ENCODE measurements at places on chromosomes 11 and 22.
A peak's percentile ranks its signal among the peaks of the same experiment; 100 is the strongest.

GRCh38 chr22:41857155-41857859, 24.4 kb downstream of the SREBF2 start:
- peak; percentile 44 for DNase-seq

DNA sequence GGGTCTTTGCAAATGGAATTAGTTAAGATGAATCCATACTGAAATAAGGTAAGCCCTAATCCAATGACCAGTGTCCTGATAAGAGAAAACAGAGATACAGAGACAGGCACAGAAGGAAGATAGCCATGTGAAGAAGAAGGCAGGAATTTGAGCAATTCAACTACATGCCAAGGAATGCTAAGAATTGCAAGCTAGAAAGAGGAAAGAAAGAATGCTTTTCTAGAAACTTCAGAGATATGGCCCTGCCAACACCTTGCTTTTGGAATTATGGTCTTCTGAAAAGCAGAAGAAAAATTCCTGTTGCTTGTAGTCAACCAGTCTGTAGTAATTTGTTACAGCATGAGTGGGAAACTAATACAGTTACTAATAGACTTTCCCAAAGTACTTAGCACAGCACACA, 111.3 kb downstream of the SLC17A6 start:
- no peak for DNase-seq

GRCh38 chr11:80718611-80719291, 1277.9 kb upstream of the TENM4 start:
- DNase-seq = no peak

- no peak for DNase-seq
Measured at GRCh38 chr11:17287058-17287457, 10.5 kb downstream of the NUCB2 start.

- DNase-seq = peak; percentile 36
Measured at GRCh38 chr11:9573775-9574621, 528 bp downstream of the WEE1 start.

GRCh38 chr11:130601764-130602460, 153.5 kb downstream of the ADAMTS15 start:
- DNase-seq = no peak

DNA sequence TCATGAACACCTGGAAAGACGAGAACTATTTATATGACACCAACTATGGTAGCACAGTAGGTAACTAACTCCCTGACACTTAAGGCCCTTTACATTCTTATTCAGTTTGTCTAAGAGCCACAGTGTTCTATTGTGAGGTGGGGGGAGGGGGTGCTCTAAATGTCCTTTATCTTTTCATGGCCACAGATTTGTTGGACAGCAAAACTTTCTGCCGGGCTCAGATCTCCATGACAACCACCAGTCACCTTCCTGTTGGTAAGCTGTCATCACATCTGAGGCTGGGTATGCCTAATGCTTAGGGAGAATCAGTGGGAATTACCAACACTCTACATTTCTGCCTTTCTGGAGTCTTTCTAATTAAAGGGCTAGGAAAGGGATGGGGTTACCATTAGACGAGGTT, 30.7 kb downstream of the EHF start:
- DNase-seq = no peak

DNA sequence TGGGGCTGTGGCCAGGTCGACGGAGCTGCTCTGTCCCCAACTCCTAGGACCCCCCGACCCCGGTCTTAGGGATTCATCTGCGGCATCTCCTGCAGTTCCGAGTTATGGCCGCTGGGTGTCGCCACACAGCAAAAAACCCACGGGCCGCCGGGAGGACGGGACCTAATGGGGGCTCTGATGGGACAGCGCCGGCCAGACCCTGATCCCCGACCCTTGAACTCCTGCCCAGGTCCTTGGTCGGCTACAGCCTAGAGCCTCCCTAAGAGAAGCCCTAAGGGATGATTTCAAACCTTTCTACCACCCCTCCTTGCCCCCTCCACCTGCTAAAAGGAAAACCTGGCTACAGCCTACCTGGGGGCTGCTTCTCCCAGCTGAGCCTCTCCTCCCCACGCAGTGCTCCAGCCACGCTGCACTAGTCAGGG, 30.8 kb upstream of the LRRC10B start:
- peak; percentile 11 for DNase-seq

DNA sequence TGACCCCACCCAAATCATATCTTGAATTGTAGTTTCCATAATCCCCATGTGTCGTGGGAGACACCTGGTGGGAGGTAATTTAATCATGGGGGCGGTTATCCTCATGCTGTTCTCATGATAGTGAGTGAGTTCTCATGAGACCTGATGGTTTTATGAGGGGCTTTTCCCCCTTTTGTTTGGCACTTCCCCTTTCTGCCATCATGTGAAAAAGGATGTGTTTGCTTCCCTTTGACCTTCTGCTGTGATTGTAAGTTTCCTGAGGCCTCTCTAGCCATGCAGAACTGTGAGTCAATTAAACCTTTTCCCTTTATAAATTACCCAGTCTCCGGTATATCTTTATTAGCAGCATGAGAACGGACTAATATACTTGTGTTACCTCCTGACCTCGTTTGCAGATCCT, 156.6 kb upstream of the MTNR1B start:
- no peak for DNase-seq

GRCh38 chr11:129190087-129190486, 2.0 kb downstream of the ARHGAP32 start:
- no peak for DNase-seq

- no peak for DNase-seq
Measured at GRCh38 chr11:7004482-7004881, 15.7 kb downstream of the ZNF214 start.

- DNase-seq = no peak
Measured at GRCh38 chr11:2666401-2666741, 33.4 kb downstream of the KCNQ1OT1 start.

Measured in T-cell (primary cell).